Sigmoid colon (tissue), 7 donors: ENCODE measurements at places on chromosomes 4 and X. TPM values are rescaled to one million over a fixed set of nuclear protein-coding genes. Genes with fewer than 3 reads are reported as not detected.

Gene CSN1S1
- total RNA-seq: not detected

Gene PDGFC
- total RNA-seq: 28.2 TPM

Gene SHOX
- 0.41 TPM for total RNA-seq

Gene GSX2
- total RNA-seq: not detected

Gene TMEM271
- total RNA-seq: not detected

Gene BMP3
- total RNA-seq: 45.9 TPM

Gene UNC5C
- total RNA-seq: 2.8 TPM

Gene SATL1
- total RNA-seq: not detected

Gene TMEM154
- total RNA-seq: 0.55 TPM

Gene HUWE1
- 89.6 TPM for total RNA-seq

Gene CD38
- total RNA-seq: 3.2 TPM

Gene NHS
- 22.7 TPM for total RNA-seq

Gene MAGEA1
- not detected for total RNA-seq

Gene CLDN34
- 0.68 TPM for total RNA-seq

Gene C4orf54
- total RNA-seq: 0.16 TPM

- H3K4me1 ChIP-seq: no peaks in the 10 kb centered on the region
- H3K27ac ChIP-seq: no peak overlapping the region
- no peak for DNase-seq
- no peaks in the 10 kb centered on the region for H3K27me3 ChIP-seq
- H3K36me3 ChIP-seq: peaks cover 6% of the 10 kb centered on the region
Observed at GRCh38 chrX:73826996-73827395, 264.0 kb downstream of the CHIC1 start.

DNA sequence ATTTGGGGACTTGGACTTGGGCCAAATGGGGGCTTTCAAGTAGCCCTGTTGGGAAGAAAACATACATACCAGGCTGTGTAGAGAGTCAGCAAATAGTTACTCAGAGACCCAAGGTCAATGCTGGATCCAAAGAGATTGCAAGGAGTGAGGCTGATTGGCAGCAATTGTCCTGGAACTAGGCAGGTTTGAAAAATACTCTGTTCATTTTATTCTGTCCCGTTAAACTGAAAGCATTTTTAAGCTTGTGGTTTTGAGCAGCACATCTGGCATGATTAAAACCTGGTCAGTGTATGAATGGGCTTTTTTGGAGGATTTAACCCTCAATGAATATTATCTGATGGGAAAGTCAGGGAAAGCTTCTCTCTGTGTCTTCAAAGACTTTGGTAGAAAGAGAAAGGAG lies 294.3 kb upstream of the BOD1L1 start:
- no peaks in the 10 kb centered on the region for H3K36me3 ChIP-seq
- DNase-seq: no peak
- no peak overlapping the region for H3K4me3 ChIP-seq
- H3K4me1 ChIP-seq: peaks cover 29% of the 10 kb centered on the region

DNA sequence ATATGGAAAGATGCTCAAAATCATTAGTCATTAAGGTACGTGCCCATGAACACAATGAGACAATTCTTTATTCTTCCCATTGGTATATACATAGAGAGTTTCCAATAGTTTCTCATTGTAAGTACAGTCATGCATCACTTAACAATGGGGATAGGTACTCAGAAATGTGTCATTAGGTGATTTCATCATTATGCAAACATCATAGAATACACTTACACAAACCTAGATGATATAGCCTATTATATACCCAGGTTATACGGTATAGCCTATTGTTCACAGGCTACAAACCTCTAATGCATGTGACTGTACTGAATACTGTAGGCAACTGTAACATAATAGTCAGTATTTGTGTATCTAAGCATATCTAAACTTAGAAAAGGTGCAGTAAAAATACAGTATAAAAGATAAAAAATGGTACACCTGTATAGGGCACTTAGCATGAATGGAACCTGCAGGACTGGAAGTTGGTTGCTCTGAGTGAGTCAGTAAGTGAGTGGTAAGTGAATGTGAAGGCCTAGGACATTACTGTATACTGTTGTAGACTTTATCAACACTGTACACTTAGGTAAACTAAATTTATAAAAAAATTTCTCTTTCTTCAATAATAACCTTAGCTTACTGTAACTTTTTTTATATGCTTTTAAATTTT lies 49.6 kb downstream of the KLHL13 start:
- no peaks in the 10 kb centered on the region for H3K4me1 ChIP-seq
- H3K27ac ChIP-seq: no peak overlapping the region
- H3K27me3 ChIP-seq: no peaks in the 10 kb centered on the region

GRCh38 chr4:113665036-113665435 lies 96.5 kb downstream of the CAMK2D start:
- H3K4me1 ChIP-seq: no peaks in the 10 kb centered on the region
- no peak for DNase-seq
- no peak overlapping the region for H3K27ac ChIP-seq
- H3K36me3 ChIP-seq: no peaks in the 10 kb centered on the region

DNA sequence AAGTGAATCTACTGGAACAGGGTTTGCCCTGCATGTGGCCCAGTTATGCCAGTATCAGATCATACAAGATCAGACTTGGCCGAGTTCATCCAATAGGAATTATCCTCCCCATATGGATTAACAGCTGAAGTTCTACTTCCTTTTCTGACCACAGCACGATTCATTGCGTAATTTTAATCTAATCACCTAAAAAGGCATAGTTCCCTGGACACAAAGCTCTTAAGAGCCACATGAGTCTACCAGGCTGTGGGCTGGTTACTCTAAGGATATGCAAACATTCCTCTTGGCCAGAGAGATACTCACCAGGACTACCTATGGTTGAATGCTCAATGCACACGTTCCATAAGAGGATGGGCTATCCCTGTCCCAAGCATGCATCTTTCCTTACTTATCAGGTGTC lies 46.9 kb downstream of the CHST7 start:
- no peak overlapping the region for H3K27ac ChIP-seq
- H3K4me1 ChIP-seq: no peaks in the 10 kb centered on the region
- H3K27me3 ChIP-seq: no peaks in the 10 kb centered on the region
- no peak overlapping the region for H3K4me3 ChIP-seq
- H3K36me3 ChIP-seq: no peaks in the 10 kb centered on the region

GRCh38 chr4:187606581-187606980 lies 389.0 kb upstream of the ZFP42 start:
- no peaks in the 10 kb centered on the region for H3K36me3 ChIP-seq
- H3K4me1 ChIP-seq: no peaks in the 10 kb centered on the region
- H3K27ac ChIP-seq: no peak overlapping the region
- DNase-seq: no peak
- no peak overlapping the region for H3K4me3 ChIP-seq
- no peaks in the 10 kb centered on the region for H3K27me3 ChIP-seq

DNA sequence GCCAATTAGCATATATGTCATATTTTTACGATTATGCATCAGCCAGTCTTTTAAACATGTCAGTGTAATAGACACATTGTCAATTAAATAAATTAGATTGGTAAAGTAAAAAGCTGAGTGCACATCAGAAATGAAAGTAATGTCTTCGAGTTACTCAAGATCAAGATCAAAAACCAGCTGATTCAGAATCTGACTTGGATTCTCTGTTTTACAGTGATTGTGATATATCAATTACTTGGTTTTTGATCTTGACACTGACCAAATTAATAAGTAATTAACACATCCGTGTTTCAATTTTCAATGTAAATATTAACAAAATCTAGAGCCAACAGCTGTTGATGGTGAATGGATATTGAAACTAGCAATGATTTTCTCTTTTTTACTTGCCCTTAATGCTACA lies 311.6 kb downstream of the PDGFC start:
- no peak for DNase-seq
- peaks cover 5% of the 10 kb centered on the region for H3K4me1 ChIP-seq
- H3K27me3 ChIP-seq: no peaks in the 10 kb centered on the region

GRCh38 chr4:123233136-123233768 lies 163.3 kb upstream of the SPRY1 start:
- no peaks in the 10 kb centered on the region for H3K36me3 ChIP-seq
- H3K4me1 ChIP-seq: no peaks in the 10 kb centered on the region
- H3K27me3 ChIP-seq: no peaks in the 10 kb centered on the region
- no peak overlapping the region for H3K27ac ChIP-seq
- DNase-seq: no peak
- no peak overlapping the region for H3K4me3 ChIP-seq

DNA sequence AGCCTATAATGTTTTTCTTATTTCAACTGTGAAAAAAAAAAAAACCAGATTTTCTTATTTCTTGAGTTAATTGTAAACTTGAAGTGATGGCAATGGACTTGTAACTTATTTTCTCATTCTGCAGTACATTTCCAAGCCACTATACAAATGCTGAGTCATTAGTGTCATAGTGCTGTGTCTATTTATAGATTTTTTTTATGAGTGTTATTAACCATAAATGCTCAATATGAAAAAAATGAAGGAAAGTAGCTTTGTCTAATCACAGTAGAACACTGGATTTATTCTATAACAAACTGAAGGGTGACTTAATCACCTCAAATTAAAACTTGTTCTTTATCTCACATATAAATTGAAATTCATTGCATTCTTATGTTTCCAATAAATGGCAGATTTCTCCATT lies 718.6 kb downstream of the CCSER1 start:
- no peaks in the 10 kb centered on the region for H3K27me3 ChIP-seq
- DNase-seq: no peak
- no peaks in the 10 kb centered on the region for H3K36me3 ChIP-seq
- no peak overlapping the region for H3K27ac ChIP-seq
- no peak overlapping the region for H3K4me3 ChIP-seq

- no peaks in the 10 kb centered on the region for H3K27me3 ChIP-seq
- H3K4me1 ChIP-seq: peaks cover 12% of the 10 kb centered on the region
- peak overlapping the region; percentile 81 for H3K27ac ChIP-seq
- H3K4me3 ChIP-seq: peak overlapping the region; percentile 82
Observed at GRCh38 chr4:41935652-41936021, 408 bp downstream of the TMEM33 start.

DNA sequence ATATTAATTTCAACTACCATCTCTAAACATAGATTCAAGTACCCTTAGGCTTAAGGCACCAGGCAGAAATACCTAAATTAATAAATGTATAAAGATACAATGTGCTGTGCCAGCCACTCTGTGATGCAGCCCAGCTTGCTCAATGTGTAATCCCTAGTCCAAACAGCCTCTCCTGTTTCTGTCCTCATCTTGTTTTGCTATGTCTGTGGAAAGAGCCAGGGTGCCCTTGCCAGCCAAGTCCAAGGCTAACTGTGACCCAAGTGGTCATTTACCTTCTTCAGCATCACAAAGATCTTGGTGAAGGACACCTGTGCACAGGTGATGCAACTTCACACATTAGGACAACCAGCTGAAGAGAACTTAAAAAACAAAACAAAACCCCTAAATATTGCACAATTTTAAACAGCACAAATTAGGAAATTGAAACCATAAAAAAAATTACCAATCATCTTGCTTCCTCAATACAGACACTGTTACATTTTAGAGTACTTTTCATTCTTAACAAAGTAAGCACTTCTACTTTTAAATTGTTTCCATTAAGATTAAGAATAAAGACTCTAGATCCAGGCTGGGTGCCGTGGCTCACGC lies 89.6 kb downstream of the C4orf51 start:
- H3K27ac ChIP-seq: no peak overlapping the region
- H3K36me3 ChIP-seq: peaks cover 10% of the 10 kb centered on the region
- no peaks in the 10 kb centered on the region for H3K27me3 ChIP-seq
- no peak overlapping the region for H3K4me3 ChIP-seq

GRCh38 chr4:40875507-40876150 lies 125.9 kb downstream of the NSUN7 start:
- no peaks in the 10 kb centered on the region for H3K27me3 ChIP-seq
- H3K27ac ChIP-seq: no peak overlapping the region
- H3K4me3 ChIP-seq: no peak overlapping the region
- no peaks in the 10 kb centered on the region for H3K4me1 ChIP-seq
- no peak for DNase-seq
- H3K36me3 ChIP-seq: no peaks in the 10 kb centered on the region

DNA sequence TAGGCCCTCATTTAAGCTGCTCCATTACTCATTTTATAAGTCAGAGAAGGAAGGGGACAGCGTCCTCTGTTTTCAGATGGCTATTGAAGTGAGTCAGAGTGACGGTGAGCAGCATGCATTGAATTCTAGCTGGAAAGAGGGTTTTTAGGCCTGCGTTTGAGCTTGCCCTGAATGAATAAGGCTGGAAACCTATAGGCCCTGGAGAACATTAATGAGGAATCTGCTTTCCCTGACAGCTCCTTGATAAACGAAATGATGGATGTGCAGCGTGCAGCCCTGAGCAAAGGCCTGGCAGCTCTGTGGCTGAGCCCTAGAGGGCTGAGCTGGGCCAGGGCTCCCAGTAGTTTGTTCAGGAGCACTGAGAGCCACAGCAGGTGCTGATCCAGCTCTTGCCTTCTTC lies 33.4 kb downstream of the TBL1X start:
- no peak for DNase-seq
- H3K27ac ChIP-seq: no peak overlapping the region
- H3K36me3 ChIP-seq: no peaks in the 10 kb centered on the region
- no peaks in the 10 kb centered on the region for H3K27me3 ChIP-seq

DNA sequence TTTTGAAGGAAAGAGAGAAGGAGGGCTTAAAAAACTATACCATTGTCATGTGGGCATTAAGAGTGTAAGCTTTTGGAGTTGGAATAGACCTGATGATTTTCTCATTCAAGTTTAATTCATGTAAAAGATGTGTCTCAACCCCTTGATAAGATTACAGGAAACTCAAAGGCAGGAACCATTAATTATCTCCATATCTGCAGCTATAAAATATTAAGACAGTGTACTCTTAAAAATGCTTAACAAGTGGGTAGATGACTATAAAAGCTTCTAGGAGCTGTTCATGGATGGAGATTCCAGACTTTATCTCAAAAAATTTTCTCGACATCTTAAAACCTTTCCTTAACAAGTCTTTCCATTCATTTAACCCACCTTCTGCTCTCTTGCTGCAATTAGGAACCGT lies 208.3 kb downstream of the PALLD start:
- no peak for DNase-seq
- H3K36me3 ChIP-seq: no peaks in the 10 kb centered on the region
- H3K4me3 ChIP-seq: no peak overlapping the region
- no peaks in the 10 kb centered on the region for H3K27me3 ChIP-seq
- H3K4me1 ChIP-seq: no peaks in the 10 kb centered on the region

- no peak overlapping the region for H3K27ac ChIP-seq
- H3K4me3 ChIP-seq: no peak overlapping the region
- DNase-seq: no peak
- no peaks in the 10 kb centered on the region for H3K27me3 ChIP-seq
- H3K36me3 ChIP-seq: no peaks in the 10 kb centered on the region
Observed at GRCh38 chrX:136975684-136976470, 57.9 kb downstream of the GPR101 start.

- H3K27ac ChIP-seq: no peak overlapping the region
- H3K27me3 ChIP-seq: no peaks in the 10 kb centered on the region
- no peak overlapping the region for H3K4me3 ChIP-seq
Observed at GRCh38 chr4:165384186-165384585, 5.4 kb downstream of the CPE start.

GRCh38 chr4:63620271-63620670 lies 789.0 kb downstream of the TECRL start:
- H3K36me3 ChIP-seq: no peaks in the 10 kb centered on the region
- no peaks in the 10 kb centered on the region for H3K4me1 ChIP-seq
- no peak for DNase-seq
- H3K27ac ChIP-seq: no peak overlapping the region
- no peaks in the 10 kb centered on the region for H3K27me3 ChIP-seq
